ENCODE measurements at places on chromosomes 16 and 17.

DNA sequence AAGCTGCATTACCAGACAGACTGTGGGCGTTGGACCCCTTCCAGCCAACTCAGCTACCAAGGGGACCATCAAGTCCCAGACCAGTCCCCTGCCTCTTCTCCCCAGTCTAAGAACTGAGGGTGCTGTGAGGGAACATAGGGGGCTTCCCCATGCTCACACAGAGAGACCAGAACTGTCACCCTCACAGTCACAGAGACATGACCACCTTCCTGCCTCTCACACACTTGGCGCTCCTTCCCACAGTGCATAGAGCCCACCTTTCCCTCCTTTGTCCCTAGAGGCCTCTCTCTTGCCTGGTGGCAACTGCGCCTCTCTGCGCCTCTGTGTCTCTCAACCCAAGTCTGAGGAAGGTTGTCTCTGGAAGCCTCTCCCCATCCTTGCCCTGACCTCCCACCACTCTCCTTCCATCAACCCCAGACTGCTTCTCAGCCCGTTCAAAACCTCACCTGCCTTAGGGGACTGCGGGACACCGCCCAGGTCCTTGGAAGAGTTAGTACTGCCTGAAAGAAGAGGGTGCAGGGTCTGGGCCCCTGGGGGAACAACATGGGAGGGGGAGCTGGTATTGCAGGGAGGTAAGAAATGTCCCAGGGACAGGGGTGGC is 6.1 kb upstream of the LHX1 start:
- H3K36me3 ChIP-seq = peaks cover 2% of the 10 kb centered on the region
- no peak overlapping the region for H3K4me3 ChIP-seq
- no peak overlapping the region for H3K27ac ChIP-seq
- peaks cover 34% of the 10 kb centered on the region for H3K4me1 ChIP-seq

DNA sequence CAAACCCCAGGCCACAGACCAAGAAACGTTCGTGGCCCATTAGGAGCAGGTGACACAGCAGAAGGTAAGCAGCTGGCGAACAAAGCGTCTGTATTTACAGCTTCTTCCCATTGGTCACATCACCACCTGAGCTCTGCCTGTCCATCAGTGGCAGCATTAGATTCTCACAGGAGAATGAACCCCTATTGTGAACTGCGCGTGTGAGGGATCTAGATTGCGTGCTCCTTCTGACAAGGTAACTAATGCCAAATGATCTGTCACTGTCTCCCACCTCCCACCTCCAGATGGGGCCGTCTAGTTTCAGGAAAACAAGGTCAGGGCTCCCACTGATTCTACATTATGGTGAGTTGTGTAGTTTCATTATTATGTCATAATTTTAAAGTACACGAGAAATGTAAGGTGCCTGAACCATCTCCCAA is 186.3 kb downstream of the CPPED1 start:
- no peak for DNase-seq
- no peak overlapping the region for H3K4me3 ChIP-seq
- peaks cover 25% of the 10 kb centered on the region for H3K27me3 ChIP-seq
- no peak overlapping the region for H3K27ac ChIP-seq

GRCh38 chr16:87395181-87395842 is 3.2 kb downstream of the MAP1LC3B start:
- no peak for DNase-seq
- peaks cover 28% of the 10 kb centered on the region for H3K4me1 ChIP-seq
- H3K4me3 ChIP-seq = peak overlapping the region; percentile 80
- H3K27ac ChIP-seq = no peak overlapping the region
- peaks cover 3% of the 10 kb centered on the region for H3K27me3 ChIP-seq

DNA sequence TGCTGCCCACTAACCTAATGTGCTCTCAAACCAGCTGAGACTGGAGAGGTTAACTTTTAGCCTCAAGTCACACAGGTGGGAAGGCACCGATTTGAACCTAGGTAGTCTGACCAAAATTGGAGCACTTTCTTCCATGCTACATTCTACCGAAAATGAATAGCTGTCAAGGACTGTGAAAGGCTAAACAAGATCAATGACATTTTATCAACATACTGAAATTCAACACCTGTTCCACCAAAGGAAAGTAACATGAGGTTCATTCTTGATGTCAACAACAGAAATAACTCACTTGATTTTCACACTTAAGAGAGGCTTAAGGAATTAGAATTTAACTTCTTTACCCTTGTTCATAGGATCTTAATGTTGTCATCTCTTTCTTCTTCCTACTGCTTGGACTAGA is 284.4 kb upstream of the MON1B start:
- no peaks in the 10 kb centered on the region for H3K36me3 ChIP-seq
- H3K4me1 ChIP-seq = no peaks in the 10 kb centered on the region
- H3K27ac ChIP-seq = no peak overlapping the region
- peaks cover 7% of the 10 kb centered on the region for H3K27me3 ChIP-seq
- no peak overlapping the region for H3K4me3 ChIP-seq

GRCh38 chr17:49315551-49316257 is 46.3 kb downstream of the ZNF652 start:
- DNase-seq = peak; percentile 58
- H3K4me1 ChIP-seq = peaks cover 16% of the 10 kb centered on the region
- no peak overlapping the region for H3K4me3 ChIP-seq
- no peak overlapping the region for H3K27ac ChIP-seq

DNA sequence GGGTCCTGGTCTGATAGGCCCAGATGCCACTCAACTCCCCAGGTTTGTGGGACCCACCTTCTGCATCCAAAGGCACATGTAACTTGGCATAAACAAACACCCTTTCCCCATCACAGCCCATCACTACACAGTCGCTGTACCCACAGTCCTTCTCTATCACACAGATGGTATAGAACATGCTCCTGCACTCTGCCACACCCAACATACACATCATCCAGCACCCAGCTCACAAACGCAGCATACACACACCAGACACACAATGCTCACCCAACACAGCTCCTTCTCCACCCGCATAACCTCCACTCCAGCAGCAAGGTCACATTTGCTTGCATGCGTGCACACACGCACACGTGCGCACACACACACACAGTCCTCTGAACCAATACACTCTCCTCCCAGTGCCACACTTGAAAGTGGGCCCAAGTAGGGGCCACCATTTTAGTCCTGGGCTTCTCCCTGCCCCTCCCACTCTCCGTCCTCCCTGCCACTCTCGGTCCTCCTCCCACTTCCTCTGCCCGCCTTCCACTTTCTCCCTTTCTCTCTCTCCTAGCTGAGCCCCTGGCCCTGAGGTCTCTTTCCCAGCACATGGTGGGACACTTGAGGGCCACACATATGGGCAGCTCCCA is 8.5 kb upstream of the TMEM92 start:
- H3K27ac ChIP-seq = peak overlapping the region; percentile 1
- no peak overlapping the region for H3K4me3 ChIP-seq
- no peaks in the 10 kb centered on the region for H3K27me3 ChIP-seq
- H3K4me1 ChIP-seq = peaks cover 64% of the 10 kb centered on the region
- DNase-seq = no peak
- H3K36me3 ChIP-seq = no peaks in the 10 kb centered on the region

GRCh38 chr16:84454611-84455010 is 49.8 kb downstream of the MEAK7 start:
- no peak overlapping the region for H3K4me3 ChIP-seq
- no peaks in the 10 kb centered on the region for H3K4me1 ChIP-seq
- H3K27me3 ChIP-seq = no peaks in the 10 kb centered on the region
- H3K27ac ChIP-seq = no peak overlapping the region
- H3K36me3 ChIP-seq = peaks cover 5% of the 10 kb centered on the region

DNA sequence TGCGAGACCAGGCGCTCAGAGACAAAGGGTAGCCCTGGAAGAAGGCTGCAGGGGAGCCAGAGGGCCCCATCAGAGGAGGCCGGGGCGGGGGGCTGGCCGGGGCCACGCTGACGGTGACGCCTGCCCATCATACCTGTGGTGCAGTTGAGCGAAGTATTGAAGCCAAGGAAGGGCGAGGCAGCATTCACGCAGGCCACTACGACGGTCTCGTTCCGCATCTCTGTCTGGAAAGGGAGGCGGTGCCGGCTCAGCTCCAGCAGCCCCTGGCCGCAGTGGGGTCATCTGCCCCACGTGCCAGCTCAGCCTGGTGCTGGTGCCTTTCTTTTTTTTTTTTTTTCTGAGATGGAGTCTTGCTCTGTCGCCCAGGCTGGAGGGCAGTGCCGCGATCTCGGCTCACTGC is 4.9 kb upstream of the MRPL28 start:
- no peaks in the 10 kb centered on the region for H3K36me3 ChIP-seq
- no peak overlapping the region for H3K27ac ChIP-seq
- DNase-seq = no peak
- H3K27me3 ChIP-seq = peaks cover 4% of the 10 kb centered on the region
- no peak overlapping the region for H3K4me3 ChIP-seq
- H3K4me1 ChIP-seq = peaks cover 9% of the 10 kb centered on the region

Measured in neural crest cell (in vitro differentiated cells).